ENCODE measurements at places on chromosomes 3 and 15.

- DNase-seq: peak; percentile 33
Observed at GRCh38 chr15:91032919-91033803, 10.8 kb upstream of the VPS33B start.

DNA sequence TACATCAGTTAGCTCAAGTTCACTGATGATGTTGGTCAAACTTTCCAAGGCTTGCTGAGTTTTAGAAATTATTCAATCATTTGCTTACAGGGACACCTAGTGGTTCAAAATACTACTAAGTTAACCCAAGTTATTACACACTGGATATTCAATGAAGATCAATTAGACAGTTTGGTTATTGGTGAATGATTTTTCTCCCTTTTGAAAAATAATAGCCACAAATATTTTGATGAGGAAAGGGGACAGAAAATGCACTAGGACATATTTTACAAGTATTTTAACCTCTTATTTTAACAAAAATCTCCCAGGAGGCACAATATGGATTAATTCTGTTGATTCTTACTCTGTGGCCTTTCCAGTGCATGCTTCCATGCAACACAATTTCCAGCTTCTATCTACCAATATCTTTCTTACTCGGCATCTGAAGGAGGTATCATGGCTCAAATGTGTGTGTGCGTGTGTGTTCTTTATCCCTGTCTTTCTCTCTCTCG, 20.1 kb upstream of the GOLGA6L2 start:
- DNase-seq: no peak

DNA sequence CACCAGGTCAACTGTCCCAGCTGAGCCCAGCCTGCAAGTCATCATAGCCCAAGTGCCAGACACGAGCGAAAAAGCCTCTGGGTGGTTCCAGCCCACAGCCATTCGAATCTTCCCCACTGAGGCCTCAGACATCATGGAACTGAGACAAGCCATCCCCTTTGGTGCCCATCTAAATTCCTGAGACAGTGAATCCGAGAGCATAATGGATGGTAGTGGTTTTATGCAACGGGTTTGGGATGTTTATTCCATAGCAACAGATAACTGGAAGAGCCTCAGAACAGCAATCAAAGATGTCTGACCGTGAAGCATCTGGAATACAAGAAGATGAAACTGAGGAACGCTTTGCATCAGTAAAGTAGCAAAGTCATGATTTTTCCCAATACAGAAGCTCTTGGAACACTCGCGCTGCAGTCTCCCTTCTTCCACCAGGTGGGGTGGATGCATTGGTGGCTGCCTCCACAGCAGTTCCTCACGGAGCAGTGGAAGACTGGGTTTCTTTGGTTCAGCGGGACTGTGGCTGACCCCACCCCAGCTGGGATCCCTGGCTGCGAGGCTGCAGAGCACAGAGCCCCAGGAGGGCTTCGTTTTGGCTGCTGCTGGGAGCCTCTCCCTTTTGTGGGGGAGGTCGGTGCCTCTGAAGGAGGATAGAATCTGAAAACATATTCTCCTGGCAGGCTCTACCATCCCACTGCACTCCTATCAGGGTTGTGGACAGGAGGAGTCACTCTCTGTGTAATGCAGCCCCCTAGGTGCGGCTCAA, 26.4 kb upstream of the PDE8A start:
- no peak for DNase-seq

DNA sequence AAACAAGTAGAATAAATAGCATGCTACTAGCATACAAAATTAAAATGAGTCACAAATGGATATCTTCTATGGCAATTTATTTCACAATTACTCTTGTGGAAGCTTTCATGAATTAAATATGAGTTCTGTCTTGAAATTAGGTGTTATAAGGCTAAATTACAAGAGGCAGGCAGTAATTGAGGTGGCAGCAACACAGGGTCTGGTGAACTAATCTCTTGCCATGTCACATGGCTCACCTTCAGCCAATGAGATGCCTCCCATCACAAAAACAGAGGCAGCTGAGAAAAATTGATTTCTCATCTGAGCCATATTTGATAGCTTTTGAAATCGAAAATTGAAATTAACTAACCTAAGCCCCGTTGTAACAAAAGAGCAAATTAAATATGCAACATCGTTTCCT, 268.8 kb downstream of the NR2F2 start:
- no peak for DNase-seq

DNA sequence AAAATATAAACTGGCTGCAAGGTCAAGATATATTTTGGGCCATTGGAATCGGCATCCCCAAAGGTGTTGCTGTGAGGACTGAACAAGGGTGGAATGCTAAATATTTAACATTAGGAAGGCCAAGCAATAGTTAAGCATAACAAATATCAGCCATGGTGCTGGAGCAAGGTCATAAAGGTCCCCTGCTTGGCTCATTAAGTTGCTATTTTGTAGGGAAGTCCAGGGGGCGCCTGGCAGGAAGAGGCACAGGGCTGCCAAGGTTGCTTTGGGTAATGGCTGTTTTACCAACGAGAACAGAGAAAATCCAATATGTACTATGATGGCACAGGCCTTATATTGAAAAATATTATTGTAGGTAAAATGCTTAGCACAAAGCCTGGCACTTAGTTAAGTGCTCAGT, 62.2 kb downstream of the SLC15A2 start:
- no peak for DNase-seq

GRCh38 chr3:31610700-31611275, 78.1 kb downstream of the STT3B start:
- no peak for DNase-seq

GRCh38 chr15:67914537-67915460, 75.0 kb upstream of the RNU6-1 start:
- no peak for DNase-seq

DNA sequence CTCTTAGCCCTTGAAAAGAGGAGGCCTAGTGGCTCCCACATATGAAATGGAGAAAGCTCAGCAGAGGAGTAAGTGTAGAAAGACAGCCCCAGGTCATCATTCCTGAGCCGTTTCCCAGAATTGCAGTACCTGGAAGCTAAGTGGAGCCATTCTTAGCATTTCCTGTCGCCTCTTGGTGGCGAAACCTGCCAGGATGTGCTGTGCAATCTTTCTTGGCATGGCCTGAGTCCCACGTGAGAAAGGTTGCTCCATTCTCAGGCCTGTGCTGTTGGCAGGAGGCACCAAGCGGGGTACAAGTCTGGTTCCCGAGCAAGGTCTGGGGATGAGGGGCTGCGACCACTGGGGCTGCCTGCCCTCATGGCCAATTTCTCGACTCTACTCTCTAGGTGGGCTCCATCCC, 207.2 kb upstream of the TPM1 start:
- DNase-seq: no peak

GRCh38 chr15:45429941-45430792, 51.8 kb upstream of the GATM start:
- peak; percentile 82 for DNase-seq

DNA sequence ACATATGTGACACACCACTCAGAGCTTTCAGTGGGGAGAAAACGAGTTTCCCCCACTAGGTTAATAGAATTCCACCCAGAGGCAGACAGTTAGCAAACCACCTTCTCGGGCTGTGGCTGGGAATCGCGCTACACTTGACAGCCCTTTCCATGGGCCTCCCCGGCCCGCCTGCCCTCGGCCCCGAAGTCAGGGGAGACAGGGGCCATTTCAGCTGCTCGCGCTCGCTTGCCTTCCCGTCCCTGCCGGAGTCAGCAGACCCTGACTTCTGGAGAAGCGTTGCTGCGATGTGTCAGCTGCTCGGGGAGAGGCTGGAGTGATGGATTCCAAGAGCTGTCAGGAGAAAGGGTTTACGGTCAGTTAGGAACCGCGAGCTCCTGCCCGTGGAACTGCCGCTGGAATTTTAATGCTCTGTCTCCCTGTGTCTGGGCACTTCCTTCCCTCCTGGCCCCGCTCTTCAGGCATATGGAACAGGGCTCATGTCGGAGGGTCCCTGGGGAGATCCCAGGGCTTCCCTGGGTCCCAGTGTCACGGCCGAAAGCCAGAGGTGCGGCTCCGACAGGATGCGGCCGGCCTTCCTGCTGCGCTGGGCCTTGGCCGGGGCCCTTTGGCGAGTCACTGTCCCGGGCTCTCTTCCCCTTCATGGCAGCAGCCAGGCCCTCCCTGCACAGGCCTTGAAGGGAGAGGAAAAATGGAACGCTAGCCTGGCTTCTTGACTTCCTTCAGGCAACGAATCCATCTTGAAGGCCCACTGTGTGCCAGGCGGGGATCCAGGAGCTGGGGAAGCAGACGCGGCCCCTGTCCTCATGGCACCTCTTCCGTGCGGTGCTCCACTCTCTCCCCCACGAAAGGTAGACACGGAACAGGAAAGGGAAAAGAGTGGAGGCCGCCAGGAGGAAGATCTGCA, 38.4 kb upstream of the VPS8 start:
- no peak for DNase-seq

DNA sequence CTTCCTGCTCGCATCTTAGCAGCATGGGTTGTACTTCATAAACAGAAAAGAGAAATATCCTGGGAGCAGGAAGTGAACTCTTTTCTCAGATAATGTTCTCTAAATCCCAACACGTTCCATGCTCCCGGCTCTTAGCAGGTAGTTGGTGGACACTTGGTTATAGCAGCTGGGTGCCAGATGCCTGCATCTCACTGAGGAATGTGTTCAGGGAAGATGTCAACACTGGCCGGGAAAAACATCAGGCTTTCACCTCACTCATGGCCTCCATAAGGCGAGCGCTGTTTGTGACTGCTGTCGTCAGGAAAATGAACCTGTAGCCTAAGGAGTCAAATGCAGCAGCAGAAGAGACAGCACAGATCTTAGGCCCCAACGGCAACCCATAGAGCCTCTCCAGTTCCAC, 4.4 kb upstream of the PRC1 start:
- DNase-seq: no peak

DNA sequence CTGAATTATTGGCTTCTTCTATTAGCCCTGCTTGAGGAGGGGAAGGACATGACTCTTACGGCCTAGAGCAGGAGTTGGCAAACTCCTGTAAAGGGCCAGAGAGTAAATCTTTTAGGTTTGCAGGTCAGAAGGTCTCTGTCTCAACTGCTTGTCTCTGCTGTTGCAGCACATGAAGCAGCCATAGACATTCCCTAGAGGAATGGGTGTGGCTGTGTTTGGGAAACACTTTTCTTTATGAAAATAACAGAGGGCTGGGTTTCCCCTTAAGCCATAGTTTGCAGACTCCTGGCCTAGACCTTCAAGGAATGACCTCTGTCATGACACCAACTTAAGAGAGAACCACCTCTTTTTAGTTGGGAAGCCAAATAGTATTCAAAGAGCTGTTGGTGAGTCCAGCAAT, 10.3 kb downstream of the TRAK1 start:
- no peak for DNase-seq

- DNase-seq: no peak
Observed at GRCh38 chr3:59180006-59180405, 130.2 kb upstream of the CFAP20DC start.

- no peak for DNase-seq
Observed at GRCh38 chr15:61266921-61267320, 37.8 kb upstream of the RORA start.

GRCh38 chr3:191321019-191321767, 8.0 kb upstream of the CCDC50 start:
- no peak for DNase-seq

GRCh38 chr3:29466442-29466841, 185.6 kb downstream of the RBMS3 start:
- no peak for DNase-seq

- DNase-seq: no peak
Observed at GRCh38 chr3:14775563-14775962, 43.2 kb upstream of the FGD5 start.

DNA sequence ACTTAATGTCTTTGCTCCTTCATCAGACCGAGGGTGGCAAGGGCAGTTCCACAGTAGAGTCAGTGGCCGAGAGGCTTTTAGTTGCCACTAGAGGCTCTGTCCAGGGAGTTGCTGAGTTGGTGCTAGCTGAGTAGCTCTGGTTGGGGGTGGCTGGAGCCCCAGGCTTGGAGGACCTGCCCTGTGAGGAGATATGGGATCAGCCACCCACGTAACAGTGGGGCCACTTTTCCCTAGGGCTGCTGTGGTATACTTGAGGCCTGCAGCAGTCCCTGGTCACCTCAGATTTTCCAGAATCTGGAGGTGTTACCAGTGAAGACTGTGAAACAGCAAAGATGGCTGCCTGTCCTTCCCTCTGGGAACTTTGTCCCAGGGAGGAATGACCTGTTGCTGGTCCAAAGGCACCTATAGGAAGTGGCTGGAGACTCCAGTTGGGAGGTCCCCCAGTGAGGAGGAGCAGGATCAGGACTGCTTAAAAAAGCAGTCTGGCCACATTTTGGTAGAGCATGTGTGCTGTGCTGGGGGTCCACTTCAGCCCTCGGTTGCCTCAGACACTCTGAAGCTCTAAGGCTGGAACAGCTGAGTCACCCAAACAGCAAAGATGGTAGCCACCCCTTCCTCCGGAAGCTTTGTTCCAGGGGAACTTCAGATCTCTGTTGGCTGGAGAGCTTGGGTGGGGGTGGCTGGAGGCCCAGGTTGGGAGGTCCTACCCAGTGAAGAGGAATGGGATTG, 72.9 kb downstream of the AKAP13 start:
- no peak for DNase-seq

DNA sequence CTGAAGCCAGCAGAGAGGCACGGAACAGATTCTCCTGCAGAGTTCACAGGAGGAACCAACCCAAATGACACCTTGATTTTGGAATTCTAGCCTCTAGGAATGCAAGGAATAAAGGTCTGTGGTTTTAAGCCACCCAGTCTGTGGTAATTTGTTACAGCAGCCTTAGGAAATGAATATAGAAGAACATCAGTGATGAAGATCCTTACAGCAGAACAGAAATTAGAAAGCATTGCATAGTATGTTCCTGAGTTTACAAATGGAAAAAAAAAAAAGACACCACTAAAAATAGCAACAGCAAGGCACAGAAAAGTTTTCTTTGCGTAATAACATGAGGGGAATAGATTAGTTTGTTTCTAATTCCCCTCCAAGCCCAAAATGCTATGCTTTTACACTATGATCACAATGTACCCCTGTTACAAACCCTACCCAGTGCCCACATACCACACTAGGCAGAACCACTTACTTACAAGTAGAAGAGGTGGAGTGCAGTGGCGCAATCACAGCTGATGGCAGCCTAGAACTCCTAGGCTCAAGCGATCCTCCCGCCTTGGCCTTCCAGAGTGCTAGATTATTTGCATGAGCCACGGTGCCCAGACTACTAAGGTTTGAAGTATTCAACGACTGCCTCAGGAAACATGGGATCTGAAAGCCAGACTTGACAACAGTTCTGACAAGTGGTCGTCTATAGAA, 84.3 kb downstream of the SHQ1 start:
- DNase-seq: no peak

GRCh38 chr15:60508442-60508841, 29.5 kb upstream of the ICE2 start:
- no peak for DNase-seq

DNA sequence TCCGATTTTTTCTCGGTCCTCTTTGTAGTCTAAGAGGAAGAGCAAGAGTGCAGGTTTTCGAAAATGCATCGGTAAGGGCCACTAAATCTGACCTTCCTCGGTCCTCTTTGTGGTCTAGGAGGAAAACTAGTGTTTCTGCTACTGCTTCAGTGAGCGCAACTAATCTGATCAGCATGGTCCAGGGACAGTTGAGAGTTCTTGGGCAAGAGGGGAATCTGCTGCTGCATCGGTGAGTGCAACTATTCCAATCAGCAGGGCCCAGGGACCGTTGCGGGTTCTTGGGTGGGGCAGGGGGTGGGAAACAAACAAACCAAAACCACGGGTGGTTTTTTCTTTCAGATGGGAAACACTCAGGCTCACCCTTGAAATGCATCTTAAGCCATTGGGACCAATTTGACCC, 10.5 kb upstream of the OSBPL11 start:
- DNase-seq: no peak

- no peak for DNase-seq
Observed at GRCh38 chr3:108590460-108590859, 938 bp downstream of the DZIP3 start.

All from GM12892 (cell line).